Prostate gland (tissue), 2 donors: ENCODE measurements at places on chromosomes 4 and X.

DNA sequence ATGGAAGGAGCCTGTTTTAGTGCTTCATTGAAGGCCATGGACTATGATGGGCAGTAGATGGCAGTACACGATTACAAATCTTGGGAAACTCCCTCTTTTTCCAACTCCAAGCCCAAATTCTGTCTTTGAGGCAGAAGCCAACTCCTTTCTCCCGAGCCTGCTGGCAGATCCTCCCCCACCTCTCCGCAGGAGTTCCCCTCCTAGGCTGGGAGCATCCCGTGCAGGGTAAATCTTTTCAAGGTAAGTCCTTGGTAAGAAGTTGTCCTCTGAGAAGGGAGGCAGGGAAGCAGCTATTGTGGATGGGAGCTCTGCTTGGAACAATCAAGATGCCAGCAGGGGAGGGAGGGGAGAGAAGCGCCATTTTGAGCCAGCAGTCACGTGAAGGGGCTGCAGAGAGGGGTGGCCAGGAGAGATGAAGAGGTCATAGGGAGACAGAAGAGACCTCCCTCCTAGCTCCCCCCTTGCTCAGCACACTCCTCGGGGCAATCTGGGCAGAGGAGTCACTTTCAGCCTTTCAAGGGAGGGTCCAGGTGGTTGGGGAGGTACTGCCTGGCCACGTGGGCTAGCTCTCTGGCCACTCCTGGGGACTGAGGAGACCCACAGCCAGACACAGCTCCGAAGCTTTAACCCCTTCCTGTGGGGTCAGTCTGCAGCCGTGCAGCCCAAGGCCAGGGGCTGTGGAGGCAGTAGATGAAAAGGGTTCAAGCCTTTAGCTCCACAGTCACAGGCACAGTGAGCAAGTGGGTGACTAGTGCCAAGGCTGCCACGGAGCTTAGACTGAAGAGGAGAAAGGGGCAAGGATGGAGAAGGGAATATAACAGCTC lies 9.6 kb downstream of the CC2D2A start:
- DNase-seq, result peak; percentile 39

GRCh38 chrX:112043997-112044396 lies 38.6 kb downstream of the TRPC5 start:
- no peak for DNase-seq

- DNase-seq, result no peak
Measured at GRCh38 chrX:34734383-34734782, 77.3 kb upstream of the TMEM47 start.

DNA sequence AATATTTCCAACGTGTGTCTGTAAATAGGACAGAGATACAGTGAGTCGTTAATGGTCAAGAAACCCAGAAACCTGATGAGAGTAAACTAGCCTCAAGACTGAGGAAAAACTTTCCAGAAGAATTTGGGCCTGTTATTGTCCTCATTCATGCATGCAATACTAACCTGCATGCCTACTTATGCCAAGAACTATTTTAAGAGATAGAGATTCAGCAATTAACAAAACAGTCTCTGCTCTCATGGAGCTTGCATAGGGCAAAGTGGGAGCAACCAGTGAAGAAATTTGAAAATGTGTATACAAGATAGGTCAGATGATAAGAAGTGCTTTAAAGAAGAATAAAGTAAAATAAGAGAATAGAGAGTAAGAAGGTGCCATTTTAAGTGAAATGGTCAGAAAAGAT lies 66.1 kb upstream of the FRG1 start:
- DNase-seq, result no peak

- no peak for DNase-seq
Measured at GRCh38 chrX:129071390-129071789, 451.9 kb downstream of the SMARCA1 start.

- no peak for DNase-seq
Measured at GRCh38 chrX:13968198-13968597, 61.5 kb downstream of the GEMIN8 start.

DNA sequence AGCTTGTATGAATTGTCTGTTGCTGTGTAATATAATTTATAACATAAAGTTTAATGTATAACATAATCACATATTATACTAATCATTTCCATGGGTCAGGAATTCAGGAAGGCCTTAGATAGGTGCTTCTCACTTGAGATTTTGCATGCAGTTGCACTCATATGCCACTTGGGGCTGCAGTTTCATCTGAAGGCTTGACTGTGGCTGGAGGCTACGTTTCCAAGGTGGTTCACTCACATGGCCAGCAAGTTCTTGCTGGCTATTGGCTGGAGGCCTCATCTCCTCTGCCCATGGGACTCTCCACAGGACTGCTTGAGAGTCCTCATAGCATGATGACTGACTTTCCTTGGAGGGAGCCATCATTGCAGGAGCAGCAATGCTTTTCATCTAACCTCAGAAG lies 53.4 kb upstream of the STX18 start:
- no peak for DNase-seq

DNA sequence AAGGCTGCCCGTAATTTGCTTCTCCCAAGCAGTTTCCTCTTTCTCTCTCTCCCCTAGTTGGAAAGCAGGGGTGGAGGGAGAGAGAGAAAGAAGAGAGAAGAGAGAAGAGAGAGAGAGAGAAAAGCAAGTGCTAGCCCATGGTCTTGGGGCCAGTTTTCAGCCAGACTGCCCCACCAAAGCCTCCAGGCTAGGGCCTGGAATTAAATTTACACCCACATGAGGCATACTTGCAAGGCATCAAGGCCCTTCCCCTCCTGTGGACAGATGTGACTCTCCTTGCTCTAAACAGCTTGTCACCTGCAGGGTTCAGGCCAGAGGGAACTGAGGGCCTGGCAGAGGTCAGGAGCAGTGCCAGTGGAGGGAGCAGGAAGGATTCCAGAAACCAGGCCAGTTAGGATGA lies 1.7 kb upstream of the CXCR3 start:
- DNase-seq, result no peak
